ENCODE measurements at places on chromosomes 7 and 10.

DNA sequence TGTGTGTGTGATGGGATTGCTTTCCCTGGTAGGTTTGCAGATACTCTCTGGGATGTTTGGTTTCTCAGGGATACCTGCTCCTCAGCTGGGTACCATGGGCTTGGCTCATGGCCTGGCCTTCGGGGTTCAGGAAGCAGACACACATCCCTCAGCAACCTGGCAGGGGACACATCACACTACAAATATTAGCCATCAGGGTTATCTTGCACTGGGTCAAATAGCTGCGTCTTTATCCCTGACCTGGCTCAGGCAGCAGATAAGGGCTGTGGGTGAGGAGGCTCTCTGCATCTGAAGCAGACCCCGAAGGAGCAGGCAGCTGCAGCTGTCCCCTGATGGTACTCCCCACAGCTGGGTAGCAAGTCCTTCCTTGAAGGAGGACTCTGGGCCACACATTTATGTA is 25.7 kb upstream of the CDHR3 start:
- DNase-seq, result no peak

DNA sequence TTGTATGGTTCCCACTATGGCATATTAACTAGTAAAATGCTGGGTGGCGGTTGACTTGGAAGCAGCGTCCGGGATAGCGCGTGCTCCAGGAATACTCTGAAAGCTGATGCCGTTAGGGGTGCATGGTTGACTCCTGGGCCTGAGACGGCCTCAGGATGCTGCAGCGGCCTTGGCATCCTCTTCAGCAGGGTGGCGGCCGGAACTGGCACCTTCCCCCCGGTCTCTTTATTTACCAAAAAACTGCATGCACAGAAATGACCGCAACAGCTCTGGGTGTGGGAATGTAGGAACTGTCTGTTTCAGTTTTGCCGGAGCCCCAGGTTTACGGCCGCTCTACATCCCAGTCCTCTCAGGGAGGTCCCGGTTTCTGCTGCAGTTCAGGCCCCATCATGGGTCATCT is 28.8 kb downstream of the PFKP start:
- peak; percentile 36 for DNase-seq

- DNase-seq, result peak; percentile 34
Observed at GRCh38 chr10:62234077-62234605, 34.5 kb downstream of the RTKN2 start.

DNA sequence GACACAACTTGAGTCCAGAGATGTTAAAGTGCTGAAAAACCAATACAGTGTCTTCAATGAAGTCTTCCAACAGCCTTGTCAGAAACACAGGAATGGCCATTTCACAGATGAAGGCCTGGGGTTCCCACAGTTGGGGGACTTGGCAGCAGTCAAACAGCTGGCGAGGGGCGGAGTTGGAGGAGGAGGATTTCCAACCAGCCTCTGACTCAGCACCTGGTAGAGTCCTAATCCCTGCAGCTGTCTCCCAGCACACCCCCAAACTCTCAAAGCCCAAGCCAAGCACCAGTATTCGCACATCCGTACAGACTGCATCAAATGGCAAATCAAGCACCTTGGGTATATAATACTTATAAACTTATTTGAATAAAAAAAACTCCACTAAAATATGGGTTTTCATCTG is 28.0 kb downstream of the CTBP2 start:
- no peak for DNase-seq

- no peak for DNase-seq
Observed at GRCh38 chr7:107926481-107926880, 35.5 kb downstream of the DLD start.

GRCh38 chr7:155959894-155960293 is 147.6 kb upstream of the SHH start:
- DNase-seq, result no peak

DNA sequence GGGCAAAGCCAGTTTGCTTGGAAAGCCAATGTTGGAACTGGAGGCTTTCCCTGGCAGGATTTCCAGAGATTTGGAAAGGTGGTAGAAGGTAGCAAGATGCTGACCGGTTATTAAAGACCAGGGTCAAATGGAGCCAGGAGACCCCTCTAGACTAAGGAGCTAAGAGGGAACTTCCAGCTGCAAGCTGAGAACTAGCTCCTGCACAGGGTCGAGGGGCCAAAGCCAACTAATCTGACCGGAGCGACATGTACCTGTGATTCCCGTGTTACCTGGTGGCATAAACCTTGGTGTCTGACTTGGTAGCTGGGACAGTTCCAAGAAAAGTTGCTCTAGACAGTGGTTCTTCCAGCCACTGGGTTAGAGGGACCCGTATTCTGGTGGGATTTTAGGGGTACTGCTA is 41.8 kb downstream of the SPDYE5 start:
- DNase-seq, result no peak

DNA sequence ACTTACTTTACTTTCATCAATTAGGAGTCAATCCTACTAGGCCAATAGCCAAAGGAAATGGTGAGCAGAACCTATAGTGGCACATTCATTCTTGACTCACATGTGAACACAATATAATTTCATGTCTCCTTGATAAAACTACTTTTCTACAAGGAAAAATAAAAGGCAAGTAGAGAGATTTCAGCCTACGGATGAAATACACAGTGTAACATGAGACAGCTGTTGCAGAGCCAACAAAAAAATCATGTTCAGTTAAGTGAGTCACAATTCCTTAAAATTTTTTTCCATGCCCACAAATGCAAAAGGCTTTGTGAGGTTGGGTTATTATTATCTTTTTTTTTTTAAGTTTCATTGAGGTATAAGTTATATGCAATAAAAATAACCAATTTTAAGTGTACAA is 54.8 kb downstream of the GPR141 start:
- DNase-seq, result no peak

GRCh38 chr7:100933734-100934133 is 15.6 kb upstream of the MUC3A start:
- DNase-seq, result no peak

DNA sequence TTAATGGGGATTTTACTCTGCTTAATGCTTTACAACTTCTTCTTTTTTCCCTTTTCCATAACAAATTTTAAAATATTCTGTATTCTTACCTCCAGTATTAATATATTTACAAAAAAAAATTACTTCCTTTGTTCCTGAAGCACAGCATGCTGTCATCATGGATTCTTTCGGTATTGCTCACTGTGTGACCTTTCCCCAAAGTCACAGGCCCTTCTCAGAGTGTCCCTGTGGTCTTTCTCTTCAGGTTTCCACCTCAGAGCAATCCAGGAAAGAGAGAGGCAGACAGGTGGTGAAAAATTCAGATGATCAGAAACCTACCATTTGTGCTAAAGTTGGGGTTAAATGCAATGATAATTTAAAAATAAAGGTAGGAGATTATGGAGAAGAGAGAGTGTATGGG is 13.0 kb downstream of the AOAH start:
- no peak for DNase-seq

- DNase-seq, result no peak
Observed at GRCh38 chr10:97574374-97575126, 2.0 kb downstream of the ANKRD2 start.

- DNase-seq, result no peak
Observed at GRCh38 chr10:31822616-31823318, 105.9 kb downstream of the ARHGAP12 start.

GRCh38 chr7:79988653-79989052 is 146.0 kb upstream of the GNAI1 start:
- DNase-seq, result no peak

DNA sequence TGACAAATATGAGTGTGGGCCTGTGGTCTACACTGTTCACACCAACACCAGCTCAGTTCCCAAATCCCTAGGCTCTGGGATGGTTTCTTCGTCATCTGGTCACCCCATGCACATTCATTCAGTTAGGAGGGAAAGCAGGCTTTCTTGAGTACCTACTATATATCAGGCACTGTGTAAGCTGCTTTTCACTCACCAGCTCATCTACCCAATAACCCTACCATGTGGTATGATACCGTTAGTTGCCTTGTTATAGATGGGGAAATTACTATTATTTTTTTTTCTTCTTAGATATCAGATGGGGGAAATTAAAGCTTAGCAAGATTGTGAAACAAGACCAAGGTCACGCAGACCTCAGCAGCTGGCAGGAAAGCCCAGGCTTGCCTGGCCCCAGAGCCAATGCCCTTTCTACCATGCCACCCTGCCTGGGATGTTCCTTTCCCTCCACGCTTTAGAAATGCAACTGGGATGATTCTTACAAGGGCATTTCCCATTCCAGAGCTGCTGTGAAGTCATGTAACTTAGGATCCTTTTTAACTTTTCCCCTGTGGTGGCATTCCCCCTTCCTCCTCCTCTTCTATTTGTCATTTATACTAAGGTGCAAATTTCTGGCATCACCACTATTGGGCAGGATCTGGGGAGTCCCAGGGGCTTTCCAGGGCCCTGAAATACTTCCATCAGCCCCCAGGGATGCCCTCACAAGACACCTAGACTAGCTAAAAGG is 93.1 kb upstream of the EFCAB10 start:
- no peak for DNase-seq

DNA sequence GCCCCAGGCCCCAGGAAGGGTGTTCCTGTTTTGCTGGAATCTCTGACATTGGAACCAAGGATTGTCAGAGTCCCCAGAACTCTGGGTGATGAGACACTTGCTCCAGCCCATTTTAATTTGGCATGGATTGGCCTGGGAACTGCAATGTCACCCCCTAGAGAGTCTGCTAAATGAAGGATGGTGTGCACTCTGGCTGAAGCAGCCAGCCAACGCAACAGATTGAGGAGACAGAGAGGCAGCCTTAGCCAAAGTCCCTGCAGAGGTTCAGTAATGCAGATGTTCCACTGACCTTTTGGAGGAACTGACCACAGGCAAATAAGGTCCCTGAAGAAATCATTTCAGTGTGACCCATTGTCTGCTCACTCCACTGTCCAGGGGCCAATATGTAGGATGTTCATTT is 13.4 kb downstream of the LRRC18 start:
- DNase-seq, result no peak

DNA sequence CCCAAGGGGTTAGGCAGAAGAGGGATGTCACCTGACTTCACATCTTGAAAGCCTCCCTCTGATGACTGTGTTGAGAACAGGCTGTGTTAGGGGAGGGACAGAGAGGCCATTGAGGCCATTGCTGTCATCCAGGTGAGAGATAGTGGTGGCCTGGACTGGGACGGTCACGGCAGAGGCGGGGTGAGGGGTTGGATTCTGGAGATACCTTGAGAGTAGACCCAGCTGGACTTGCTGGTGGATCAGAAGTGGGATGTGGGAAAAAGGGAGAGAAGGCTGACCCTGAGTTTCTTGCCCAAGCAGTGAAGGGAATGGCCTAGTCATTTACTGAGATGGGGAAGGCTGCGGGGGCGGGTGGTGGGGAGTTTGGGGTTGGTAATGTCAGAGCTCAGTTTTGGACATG is 13.6 kb downstream of the MTURN start:
- DNase-seq, result no peak

DNA sequence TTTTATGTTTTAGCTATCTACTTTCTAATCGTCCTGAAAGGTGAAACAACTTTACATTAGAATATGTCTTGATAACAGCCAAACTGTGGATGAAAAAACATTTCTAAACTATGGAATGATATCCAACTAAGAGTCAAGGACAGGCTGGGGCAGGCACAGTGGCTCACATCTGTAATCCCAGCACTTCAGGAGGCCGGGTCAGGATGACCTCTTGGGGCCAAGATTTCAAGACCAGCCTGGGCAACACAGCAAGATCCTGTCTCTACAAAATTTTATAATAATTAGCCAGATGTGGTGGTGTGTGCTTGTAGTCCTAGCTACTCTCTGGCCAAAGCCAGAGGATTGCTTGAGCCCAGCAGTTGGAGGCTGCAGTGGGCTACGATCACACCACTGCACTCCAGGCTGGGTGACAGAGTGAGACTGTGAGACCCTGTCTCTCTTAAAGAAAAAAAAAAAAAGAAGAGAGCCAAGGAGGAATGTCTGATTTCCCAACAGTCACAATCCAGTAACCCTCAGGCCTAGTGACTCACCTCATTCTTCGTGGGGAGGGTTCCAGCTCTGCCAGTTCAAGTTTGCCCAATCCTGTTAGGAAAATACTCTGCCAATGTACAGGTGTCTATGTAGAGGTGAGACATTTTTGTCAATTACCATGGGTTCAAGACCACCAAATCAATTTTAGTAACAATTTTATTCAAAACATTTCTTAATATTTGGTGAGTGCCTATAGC is 14.6 kb upstream of the FZD1 start:
- no peak for DNase-seq

DNA sequence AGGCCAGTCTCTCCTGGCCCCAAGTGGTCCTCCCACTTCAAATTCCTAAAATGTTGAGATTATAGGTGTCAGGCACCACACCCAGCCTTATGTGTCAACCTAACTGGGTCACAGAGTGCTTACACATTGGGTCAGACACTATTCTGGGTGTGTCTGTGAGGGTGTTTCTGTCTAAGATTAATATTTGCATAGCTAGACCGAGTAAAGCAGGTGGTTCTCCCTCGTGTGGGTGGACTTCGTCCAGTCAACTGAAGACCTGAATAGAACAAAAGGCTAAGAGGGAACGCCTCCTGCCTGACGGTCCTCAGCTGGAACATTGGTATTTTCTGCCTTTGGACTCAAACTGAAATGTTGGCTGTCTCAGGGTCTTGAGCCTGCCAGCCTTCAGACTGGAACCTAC is 11.5 kb downstream of the PPIF start:
- no peak for DNase-seq

GRCh38 chr7:95578299-95578855 is 17.9 kb downstream of the PDK4 start:
- DNase-seq, result no peak

- no peak for DNase-seq
Observed at GRCh38 chr10:112898540-112899390, 51.3 kb upstream of the TCF7L2 start.

DNA sequence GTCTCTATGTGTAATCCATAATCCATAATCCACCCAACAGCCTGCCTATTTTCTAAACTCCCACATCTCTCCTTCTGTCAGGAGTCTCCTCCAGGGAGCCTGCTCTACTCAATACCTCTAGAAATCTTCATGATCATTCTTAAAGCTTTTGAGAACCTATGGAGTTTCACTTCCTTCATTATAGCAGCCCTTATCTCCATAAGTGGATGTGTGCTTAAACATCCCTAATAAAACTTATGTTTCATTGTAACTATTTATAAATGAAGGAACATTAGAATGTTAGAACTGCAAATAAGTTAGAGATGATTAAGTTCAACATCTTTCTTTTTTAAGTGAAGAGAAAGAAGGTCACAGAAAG is 8.5 kb downstream of the CPED1 start:
- DNase-seq, result no peak

- DNase-seq, result peak; percentile 55
Observed at GRCh38 chr10:91511549-91512330, 101.6 kb downstream of the HECTD2 start.

DNA sequence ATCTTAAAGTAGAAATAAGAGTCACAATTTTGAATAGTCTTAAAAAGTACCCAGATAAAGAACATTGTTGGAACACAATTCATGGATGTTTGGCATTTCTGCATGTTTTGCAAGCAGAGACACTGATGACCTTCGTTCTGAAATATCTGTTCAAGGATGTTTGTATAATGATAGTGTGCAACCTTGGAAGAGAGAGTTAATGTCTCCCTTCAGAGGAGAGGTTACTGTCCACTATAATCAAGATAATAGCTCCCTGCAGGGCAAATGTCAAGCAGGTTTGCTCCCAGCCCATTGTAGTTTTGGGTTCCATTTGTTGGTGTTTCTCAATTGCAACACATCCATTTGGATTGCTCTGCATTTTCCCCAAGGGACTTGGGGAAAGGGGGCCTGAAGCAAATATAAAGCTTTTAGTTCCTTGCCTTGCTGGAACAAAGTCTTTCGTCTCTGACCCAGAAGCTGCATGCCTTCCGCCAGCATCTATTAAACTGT is 45.2 kb downstream of the COL1A2 start:
- DNase-seq, result no peak

All from activated CD4-positive, alpha-beta T cell treated with anti-CD3 and anti-CD28 coated beads, Interleukin-10, Interleukin-2, amounts not matched to agents 100 ng/mL and 50 ng/mL, durations not matched to agents 16 hours and 8 hours (primary cell).